Fibroblast of pulmonary artery (primary cell): ENCODE measurements at places on chromosomes 16 and 17.

DNA sequence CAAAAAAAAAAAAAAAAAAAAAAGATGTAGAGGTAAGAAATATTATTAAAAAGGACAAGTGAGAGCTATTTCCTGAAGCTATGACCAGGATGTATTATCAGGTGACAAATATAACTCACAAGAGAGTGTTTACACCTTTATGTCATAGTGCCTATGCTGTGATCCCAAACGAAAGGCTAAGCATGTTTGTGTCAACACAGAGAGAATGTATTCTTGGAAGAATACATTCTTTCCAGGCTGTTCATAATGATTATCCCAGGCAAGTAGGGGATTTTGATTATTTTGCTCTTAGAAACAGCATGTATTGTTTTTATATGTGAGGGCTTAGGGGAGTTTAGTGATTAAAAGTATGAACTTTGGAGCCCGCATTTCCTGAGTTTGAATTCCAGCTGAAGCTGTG is 175.0 kb downstream of the SPECC1 start:
- no peak for DNase-seq

GRCh38 chr17:17994271-17995069 is 21.8 kb downstream of the DRC3 start:
- DNase-seq = peak; percentile 33

- no peak for DNase-seq
Observed at GRCh38 chr17:10035885-10036284, 130.8 kb upstream of the RCVRN start.

DNA sequence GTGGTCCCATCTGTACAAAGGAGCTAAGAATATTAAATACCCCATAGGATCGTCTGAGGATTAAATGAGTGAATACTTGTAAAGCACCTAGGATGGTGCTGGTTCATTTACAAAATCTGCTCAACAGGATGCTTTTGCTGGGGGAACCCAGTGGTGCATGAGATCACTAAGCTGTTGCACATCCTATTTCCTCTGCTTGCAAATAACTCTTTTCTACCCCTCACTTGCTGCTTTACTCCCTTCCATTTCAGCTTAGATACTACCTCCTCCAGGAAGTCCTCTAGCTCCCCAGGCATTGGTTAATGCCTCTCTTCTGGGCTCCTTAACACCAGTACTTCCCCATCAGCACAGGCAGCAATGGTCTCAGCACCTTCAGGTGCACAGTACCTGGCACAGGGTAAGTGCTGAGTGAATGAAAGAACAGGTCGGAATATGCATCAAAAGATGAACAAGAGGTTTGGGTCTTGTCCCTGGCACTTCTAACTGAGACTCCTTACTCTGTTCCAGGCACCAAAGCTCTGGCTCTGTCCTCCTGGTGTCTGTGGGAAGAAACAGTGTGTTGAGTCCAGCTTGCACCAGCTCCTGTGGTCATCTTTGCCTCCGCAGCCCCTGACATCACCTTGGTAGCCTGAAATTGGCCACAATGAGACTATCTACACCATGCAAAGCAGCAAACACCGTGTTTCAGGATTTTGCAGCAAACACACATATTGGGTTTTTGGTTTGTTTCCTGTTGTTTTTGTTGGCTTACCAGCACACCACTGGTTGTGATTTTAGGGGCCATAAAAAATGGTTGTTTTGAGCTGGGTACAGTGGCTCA is 24.1 kb upstream of the IL21R start:
- no peak for DNase-seq

GRCh38 chr17:32936186-32936893 is 8.4 kb downstream of the TMEM98 start:
- DNase-seq = no peak

- DNase-seq = no peak
Observed at GRCh38 chr16:86844695-86845094, 266.3 kb downstream of the FOXL1 start.

DNA sequence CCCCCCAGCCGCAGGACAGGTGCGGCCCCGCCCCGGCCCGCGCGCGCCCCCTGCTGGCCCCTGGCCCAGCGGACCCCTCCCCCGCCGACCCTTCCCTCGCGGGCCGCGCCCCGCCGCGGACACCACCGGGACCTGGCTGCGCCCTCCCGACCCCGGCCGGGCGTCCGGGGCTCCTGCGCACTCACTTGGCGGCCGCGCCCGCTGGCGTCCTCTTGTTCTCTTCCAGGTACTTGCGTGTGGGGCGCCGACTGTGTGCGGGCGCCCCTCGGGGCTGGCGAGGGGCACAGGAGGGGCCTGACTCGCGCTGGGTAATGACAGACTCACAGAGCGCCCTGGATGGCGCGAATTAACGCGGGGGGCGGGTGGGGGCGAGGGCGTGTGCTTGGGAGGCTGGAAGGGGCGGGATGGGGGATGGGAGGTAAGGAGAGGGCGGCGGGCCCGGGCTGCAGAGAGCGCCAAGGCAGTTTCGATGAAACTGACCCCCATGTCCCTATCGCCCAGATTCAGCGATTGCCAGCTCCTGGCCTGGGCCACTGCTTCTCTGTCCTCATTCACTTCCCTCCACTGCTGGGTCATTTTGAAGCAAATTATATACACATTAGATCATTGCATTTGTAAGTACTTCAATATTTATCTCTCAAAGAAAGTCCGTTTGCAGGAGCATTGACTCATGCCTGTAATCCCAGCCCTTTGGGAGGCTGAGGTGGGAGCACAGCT is 445 bp upstream of the DBNDD1 start:
- DNase-seq = peak; percentile 26

DNA sequence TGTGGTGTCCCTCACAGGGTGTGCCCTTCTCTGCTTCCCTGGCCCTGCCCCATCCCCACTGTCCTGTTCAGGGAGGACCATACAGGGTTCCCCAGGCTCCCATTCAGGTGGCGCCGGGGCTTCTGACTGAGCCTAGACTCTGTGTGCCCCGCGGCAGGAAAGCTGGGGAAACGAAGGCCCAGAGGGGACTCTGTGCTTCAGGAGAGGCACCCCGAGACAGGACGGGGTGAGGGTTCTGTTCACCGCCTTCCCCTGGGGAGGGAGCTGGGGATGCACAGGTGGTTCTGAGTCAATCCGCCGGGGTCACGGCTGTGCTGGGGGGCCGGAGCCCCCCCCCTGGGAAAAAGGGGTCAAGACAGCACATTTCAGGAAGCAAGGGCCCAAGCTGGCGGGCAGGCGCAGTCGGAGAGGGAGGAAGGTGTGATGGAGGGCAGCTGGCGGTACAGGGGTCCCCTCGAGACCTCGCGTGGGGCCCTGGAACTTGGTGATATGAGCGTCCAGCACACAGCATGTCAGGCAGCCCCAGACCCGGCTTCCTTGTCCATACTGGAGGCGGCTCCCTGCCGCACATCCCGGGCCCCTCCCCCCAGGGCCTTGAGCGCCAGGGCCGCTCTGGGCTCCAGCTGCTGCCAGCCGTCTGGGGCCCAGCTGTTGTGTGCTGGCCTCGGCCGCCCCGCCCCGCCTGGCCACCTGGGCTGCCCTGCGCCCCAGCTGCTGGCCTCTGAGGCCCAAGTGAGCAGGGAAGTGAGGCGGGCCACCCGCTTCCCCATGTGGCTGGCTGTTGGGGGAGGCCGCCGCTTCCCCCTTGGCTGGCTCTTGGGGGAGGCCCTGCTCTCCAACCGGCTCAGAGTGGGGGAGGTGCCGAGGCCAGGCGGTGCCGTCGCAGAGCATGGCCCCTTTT is 5.6 kb upstream of the NOTUM start:
- DNase-seq = peak; percentile 49

- no peak for DNase-seq
Observed at GRCh38 chr17:17419631-17420030, 57.2 kb upstream of the MED9 start.

DNA sequence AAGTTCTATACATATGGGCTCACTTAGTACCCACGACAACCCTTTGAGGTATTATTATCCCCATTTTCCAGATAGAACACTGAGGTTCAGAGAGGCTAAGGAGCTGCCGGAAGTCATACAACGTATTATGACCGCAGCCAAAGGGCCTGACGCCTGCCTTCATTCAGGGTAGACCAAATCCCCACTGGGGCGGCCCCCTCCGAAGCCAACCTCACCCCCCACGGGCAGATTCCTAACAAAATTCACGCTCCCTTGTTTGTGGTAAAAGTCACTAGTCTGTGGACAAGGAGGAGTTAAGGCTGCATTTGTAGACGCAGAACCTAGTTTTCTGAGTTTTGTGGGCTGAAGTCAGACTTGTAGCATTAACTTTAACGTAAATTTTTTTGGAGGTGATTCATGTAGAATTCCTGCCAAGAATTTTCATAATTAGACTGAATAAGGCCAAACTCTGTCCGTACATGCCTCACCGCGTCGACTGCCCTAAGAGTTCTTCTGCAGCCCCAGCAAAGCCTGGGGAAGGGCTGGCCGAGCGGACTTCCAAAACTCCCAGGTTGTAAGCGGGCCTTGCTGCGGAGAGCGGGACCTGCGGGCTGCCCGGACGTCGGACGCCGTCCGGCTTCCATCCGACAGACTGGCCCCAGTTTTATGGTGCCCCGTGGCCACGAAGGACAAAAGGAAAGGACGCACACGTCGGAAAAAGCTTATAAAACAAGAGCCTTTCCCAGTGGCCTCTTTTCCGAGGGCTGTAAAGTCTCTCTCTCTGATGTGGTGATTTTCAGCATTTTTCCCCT is 75.7 kb downstream of the NXN start:
- peak; percentile 82 for DNase-seq

GRCh38 chr16:73192232-73192894 is 144.4 kb upstream of the ZFHX3 start:
- DNase-seq = no peak

DNA sequence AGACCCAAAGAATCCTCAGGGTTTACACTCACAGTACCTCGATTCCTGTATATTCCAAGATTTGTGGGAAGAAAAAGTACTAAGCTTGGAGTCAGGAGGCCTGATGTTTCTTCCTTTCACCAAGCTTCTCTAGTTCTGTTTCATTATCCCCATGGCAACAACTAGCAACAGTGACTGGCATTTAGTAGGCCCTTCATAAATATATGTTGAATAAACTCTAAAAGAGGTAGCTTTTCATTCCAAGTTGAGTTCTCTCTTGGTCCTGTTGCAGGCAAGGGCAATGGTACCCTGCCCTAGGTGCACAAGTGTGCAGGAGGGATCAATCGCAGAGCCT is 527 bp upstream of the UBE2Z start:
- DNase-seq = peak; percentile 68

DNA sequence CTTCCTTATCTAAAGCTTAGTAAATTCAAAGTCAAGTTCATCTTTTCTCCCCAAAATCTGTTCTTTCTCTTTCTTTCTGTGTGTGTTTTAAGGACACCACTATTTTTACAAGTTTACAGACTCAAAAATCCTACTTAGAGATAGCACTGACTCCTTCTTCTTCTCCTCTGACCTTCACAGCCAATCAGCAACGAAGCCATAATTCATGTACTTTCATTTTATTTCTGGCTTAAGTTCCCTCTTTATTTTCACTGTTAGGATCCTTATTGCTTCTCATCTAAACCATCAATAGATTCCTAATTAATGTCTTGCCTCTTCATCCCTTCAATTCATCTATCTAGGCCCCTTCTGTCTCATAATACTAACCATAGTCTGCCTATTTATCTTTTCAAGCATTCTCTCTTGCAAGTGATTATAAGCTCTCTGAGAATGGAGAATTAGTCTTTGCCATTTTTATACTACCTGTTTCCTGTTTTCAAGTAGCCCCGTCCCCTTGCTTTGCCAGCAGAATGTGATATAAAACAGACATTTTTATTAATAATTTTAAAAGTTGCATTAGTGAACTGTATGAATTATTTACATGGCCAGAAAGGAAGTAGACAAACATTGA is 27.0 kb downstream of the CDC27 start:
- no peak for DNase-seq

- DNase-seq = no peak
Observed at GRCh38 chr17:33967608-33968349, 287.3 kb upstream of the CCL2 start.

DNA sequence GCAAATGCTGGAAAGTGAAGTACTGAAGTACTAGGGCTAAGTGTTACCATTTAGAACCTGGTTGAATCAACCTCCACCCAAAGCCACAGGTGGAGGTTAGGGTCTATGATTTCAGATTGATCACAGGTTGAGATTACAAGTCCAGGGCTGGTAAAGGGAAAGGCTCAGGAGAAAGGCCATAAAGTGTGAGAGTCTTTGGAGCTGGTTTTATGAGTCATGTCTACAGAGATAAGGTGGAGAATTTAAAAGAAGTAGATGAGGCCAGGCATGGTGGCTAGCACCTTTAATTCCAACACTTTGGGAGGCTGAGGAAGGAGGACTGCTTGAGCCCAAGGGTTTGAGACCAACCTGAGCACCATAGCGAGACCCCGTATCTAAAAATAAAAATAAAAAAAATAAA is 221.7 kb upstream of the CDH11 start:
- DNase-seq = no peak

- no peak for DNase-seq
Observed at GRCh38 chr16:12805066-12805465, 1.4 kb upstream of the CPPED1 start.

GRCh38 chr17:36614081-36614480 is 12.7 kb downstream of the MRM1 start:
- DNase-seq = no peak

DNA sequence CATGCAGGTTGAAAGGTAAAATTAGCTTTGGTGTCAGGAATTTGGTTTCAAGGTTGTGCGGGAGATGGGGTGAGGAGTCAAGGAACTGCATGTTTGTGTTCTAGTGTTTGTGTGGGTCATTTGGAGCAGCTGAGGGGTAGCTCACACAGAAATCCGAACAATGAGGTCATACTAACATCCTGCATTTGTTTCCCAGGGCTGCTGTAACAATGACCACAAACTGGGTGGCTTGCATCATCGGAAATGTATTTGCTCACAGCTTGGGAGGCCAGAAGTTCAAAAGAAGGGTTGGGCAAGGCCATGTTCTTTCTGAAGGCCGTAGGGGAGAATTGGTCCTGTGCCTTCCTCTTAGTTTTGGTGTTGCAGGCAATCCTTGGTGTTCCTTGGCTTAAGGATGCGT is 287.4 kb downstream of the HAPSTR1 start:
- DNase-seq = no peak

DNA sequence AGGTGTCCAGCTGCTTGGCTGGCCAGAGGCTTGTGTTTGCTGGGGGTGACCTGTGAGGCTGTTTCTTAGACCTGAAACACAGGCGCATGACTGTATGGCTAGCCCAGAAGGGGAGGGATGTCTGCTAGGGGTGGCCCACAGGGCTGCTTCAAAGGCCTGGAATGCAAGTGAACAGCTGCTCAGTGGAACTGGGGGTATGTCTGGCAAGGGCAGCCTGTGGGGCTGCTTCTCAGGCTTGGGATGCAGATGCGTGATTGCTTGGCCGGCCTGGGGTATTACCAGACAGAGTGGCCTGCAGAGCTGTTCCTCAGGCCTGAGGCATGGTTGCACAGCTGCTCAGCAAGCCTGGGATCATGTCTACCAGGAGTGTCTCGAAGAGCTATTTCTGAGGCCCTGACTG is 20.5 kb downstream of the TANC2 start:
- no peak for DNase-seq

DNA sequence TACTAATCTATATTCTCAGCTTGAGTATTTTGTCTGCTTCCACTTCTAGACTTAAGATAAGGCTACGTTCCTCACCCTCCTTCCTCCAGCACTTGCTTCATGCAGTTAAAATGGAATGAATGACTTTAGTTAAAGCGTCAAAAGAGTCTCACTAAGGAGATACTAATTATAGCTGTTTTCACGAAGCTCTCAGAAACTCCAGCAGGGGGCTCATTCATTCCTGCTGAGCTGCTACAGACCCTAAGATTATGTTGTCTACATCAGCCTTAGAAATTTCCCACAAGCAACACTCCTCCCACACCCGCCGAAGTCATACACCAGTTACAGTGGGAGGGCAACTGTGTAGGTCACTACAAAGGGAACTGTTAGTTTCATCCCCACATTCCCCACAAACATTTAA is 57.0 kb upstream of the KIFC3 start:
- peak; percentile 62 for DNase-seq
